ENCODE measurements at places on chromosomes 3 and 15. TPM values are rescaled to one million over a fixed set of nuclear protein-coding genes. Genes with fewer than 3 reads are reported as not detected.

FAM227B gene
- total RNA-seq = 9.4 TPM

BLM gene
- total RNA-seq = 11.2 TPM

TTC21A gene
- total RNA-seq = 12.3 TPM

DUOXA2 gene
- total RNA-seq = not detected

MINAR1 gene
- total RNA-seq = 2.4 TPM

IQCH gene
- 1.6 TPM for total RNA-seq

OR5K2 gene
- total RNA-seq = not detected

TERB2 gene
- total RNA-seq = not detected

SI gene
- not detected for total RNA-seq

TNFSF10 gene
- total RNA-seq = 1.2 TPM

FRMD5 gene
- total RNA-seq = 2.3 TPM

CPN2 gene
- not detected for total RNA-seq

RETNLB gene
- total RNA-seq = not detected

CPLX3 gene
- 0.14 TPM for total RNA-seq

RPP25 gene
- 3.3 TPM for total RNA-seq

NUP210 gene
- 26.7 TPM for total RNA-seq

CYP8B1 gene
- not detected for total RNA-seq

MYL3 gene
- total RNA-seq = 6.8 TPM

PIERCE2 gene
- total RNA-seq = 2.2 TPM

CCR2 gene
- not detected for total RNA-seq

PIF1 gene
- 10.8 TPM for total RNA-seq

DNAH12 gene
- total RNA-seq = 0.29 TPM

SLC22A14 gene
- total RNA-seq = 0.20 TPM

SAXO2 gene
- total RNA-seq = 4.3 TPM

NUDT16 gene
- 17.4 TPM for total RNA-seq

A4GNT gene
- not detected for total RNA-seq

SLC12A1 gene
- 0.14 TPM for total RNA-seq

NR2E3 gene
- 1.2 TPM for total RNA-seq

SH3GL3 gene
- total RNA-seq = 6.0 TPM

BCHE gene
- 6.4 TPM for total RNA-seq

SELENOT gene
- total RNA-seq = 49.2 TPM

WDR76 gene
- total RNA-seq = 7.8 TPM

RSRC1 gene
- total RNA-seq = 35.0 TPM

STARD5 gene
- 5.9 TPM for total RNA-seq

PRR20G gene
- not detected for total RNA-seq

RPS17 gene
- total RNA-seq = 1,650 TPM

TNIK gene
- total RNA-seq = 7.3 TPM

FBXO45 gene
- 9.4 TPM for total RNA-seq

ITIH1 gene
- total RNA-seq = not detected

KCNMB3 gene
- total RNA-seq = 4.1 TPM

GAP43 gene
- total RNA-seq = 4.2 TPM

DCUN1D1 gene
- 53.8 TPM for total RNA-seq

RGMA gene
- total RNA-seq = 24.3 TPM

SOX2 gene
- not detected for total RNA-seq

ATP2B2 gene
- total RNA-seq = not detected

PTPRG gene
- 33.2 TPM for total RNA-seq

SCN5A gene
- 1.8 TPM for total RNA-seq

ALDH1A3 gene
- not detected for total RNA-seq

APBA2 gene
- 34.3 TPM for total RNA-seq

CFAP92 gene
- total RNA-seq = 1.1 TPM
